Left lobe of liver (tissue), 2 donors: ENCODE measurements at places on chromosomes 1 and 21. TPM values are rescaled to one million over a fixed set of nuclear protein-coding genes. Genes with fewer than 3 reads are reported as not detected.

WDR47 gene
- total RNA-seq, result 2.4 TPM

CD1B gene
- not detected for total RNA-seq

PTPRC gene
- total RNA-seq, result 5.4 TPM

NID1 gene
- total RNA-seq, result 49.7 TPM

GCLM gene
- 27.8 TPM for total RNA-seq
